ENCODE measurements at places on chromosomes 4 and X.

GRCh38 chr4:38577462-38577861, 86.5 kb upstream of the KLF3 start:
- DNase-seq: no peak

DNA sequence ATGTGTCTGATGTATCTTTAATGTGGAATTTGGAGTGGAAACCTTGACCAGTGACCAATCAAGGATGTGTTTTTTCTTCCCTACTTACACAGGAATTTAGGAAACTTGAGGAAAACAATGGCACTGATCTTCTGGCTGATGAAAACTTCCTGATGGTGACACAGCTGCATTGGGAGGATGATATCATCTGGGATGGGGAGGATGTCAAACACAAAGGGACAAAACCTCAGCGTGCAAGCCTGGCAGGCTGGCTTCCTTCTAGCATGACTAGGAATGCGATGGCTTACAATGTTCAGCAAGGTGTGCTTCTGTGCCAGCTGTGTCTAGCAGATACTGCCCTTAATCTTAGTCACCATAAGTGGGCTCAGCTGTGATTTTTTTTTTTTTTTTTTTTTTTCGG, 12.6 kb downstream of the TAF1 start:
- DNase-seq: no peak

- DNase-seq: no peak
Observed at GRCh38 chrX:40845331-40845911, 110.1 kb upstream of the MED14 start.

GRCh38 chr4:7736436-7737267, 203.0 kb downstream of the AFAP1 start:
- DNase-seq: no peak

DNA sequence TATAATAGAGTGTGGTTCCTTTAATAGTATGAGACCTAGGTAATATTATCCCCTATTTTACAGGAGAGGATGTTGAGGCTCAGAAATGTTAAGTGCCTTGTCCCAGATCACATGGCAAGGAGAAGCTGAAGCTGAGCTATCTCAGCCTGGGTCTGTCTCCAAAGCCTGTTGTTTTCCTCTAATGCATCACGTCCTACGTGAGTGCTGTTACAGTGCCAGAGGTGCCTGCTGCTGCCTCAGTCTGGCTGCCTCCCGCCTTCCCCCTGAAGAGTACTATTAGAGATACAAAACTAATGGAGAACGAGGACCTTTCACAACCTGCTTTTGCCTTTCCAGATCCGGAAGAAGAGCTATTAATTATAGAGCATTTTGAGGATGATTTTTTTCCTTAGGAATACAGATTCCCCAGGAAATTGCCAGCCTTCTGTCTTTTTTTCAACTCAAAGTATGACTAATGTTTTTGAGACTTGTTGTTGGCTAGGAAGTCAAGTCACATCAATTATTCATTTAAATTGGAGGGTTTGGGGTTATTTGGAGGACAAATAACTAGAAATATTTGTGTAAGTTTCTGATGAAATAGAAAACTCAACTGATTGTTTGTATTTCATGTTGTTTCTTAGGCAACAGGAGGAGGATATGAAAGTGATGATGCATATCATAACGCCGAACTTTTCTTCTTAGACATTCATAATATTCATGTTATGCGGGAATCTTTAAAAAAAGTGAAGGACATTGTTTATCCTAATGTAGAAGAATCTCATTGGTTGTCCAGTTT, 43.9 kb upstream of the MTMR1 start:
- DNase-seq: no peak

DNA sequence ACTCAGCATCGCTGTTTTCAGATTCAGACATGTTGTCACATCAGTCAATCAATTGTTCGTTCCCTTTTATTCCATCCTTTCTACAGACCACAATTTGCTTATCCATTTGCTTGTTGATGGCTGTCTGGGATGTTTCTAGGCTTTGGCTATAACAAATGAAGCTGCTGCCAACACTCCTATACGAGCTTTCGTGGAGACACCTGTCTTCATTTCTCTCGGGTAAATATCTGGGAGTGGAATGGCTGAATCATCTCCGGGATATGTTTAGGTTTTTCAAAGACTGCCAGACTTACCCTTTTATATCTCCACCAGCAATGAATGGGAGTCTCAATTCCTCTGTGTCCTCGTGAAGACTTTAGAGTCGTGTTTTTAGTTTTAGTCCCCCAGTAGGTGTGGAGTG, 118.9 kb downstream of the SORCS2 start:
- no peak for DNase-seq
